ENCODE measurements at places on chromosomes 2 and 18.

GRCh38 chr18:34609986-34610648, 100.0 kb upstream of the DTNA start:
- DNase-seq, result no peak

GRCh38 chr2:54239427-54239826, 16.6 kb downstream of the TSPYL6 start:
- no peak for DNase-seq

GRCh38 chr2:168784993-168785392, 17.4 kb upstream of the NOSTRIN start:
- no peak for DNase-seq

DNA sequence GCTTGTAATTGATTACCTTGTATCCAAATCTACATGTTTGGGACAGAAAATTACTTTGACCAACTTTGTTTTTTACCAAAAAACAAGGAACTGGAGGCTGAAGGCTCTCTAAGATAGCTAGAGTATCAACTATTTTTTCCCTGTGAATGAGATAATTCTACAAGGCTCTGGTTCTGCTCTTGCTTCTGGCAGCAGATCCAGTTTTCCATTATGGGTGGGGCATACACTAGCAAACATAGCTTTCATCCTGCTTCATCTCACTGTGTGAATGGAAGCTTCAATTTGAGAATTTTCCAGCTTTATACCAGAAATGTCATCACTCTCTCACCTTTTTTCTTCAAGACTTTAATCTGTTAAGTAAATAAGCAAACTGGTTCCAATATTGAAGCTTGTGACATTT, 249.7 kb downstream of the RPRM start:
- no peak for DNase-seq

GRCh38 chr2:88097192-88097591, 29.6 kb downstream of the SMYD1 start:
- DNase-seq, result no peak

GRCh38 chr2:227608561-227609338, 5.9 kb downstream of the SCYGR3 start:
- DNase-seq, result peak; percentile 8

GRCh38 chr18:40874233-40874632, 1080.8 kb upstream of the PIK3C3 start:
- no peak for DNase-seq

DNA sequence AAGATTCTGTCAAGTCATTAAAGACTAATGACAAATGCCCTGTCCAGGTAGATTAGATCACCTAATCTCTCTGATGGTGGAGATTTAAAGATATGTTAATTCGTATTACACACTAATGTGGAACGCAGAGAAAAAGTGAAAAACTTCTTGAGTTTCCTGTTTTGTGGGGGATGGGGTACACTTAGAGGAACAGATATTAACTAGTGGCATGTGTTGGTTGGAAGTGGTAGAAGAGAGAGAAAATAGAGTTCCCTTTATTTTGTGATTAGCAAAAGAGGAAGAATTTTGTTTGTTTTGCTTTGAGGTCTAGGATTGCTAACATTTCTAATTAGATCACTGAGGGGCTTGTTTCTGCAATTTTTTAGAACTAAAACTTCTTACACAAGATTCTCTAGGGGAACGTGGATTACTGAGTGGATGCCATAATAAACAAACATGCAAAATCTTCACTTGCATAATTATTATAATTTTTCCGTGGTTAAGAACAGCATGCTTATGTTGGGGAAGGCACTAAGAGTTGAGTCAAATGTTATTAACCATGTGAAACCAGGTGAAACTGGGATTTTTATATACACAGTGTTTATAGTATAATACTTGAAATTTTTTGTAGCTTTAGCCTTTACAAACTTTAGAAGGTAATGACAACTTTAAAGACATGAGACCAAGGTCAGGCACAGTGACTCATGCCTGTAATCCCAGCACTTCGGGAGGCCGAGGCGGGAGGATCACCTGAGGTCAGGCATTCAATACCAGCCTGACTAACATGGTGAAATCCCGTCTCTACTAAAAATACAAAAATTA, 97.4 kb upstream of the STK17B start:
- DNase-seq, result no peak

DNA sequence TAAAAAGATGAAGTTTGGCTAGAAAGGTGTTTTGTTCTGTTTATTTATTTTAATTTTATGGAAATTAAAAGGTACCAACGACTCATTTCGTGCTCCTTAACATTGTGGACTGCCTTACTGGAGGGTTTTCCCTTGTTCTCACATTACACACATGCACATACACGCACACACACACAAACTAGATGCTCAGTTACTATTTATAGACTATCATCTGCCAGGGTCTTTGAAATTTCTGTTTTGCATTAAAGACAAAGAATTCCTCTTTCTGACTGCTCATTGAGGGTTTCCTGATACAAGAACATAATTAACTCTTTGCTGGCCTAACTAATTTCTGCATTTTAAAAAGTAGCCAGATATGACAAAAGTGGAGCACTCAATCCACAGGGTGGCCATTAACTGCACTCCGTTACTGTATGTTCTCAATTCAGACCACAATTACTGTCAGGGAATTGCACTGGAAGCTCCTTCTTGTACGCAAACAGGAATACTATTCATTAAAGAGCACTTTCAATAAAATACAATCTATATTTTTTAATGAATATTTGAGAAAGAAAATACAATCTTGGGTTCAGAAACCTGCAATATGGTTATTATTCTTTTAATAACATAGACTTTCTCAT, 366.9 kb upstream of the GALNT5 start:
- no peak for DNase-seq

GRCh38 chr2:111168528-111169239, 48.0 kb downstream of the BCL2L11 start:
- peak; percentile 68 for DNase-seq

DNA sequence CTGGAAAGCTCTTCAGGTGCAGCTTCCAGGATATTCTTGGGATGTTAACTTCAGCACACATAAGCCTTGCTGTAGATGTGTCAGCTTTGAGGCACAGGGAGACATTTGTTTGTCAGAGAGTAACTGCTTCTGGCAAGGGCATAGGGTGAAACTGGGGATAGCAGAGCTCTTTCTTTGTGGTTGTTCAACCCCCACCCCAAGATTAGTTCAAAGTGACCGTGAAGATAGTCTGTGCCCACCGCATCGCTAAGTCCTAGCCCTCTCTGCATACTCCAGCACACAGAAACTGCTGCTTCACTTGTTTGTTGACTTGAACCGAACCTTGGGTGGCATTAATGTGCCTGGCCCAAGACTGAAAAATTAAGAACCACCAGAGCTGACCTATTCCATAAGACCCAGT, 1.4 kb downstream of the SLC14A1 start:
- DNase-seq, result no peak

- DNase-seq, result no peak
These were observed 158.4 kb downstream of the FMNL2 start for GRCh38 chr2:152493417-152493816.

DNA sequence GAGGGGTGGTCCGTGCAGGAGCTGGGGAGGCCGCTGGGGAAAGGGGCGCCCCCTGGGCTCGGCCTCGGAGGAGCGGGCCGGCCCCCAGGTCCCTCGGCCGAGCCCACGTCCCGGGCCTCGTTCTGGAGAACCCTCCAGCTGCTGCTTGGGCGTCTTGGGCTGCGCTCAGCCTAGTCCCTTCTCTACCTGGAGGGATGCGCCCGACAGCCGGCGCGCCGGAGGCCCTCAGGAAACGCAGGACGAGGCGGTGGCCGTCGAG, 293 bp upstream of the D2HGDH start:
- DNase-seq, result no peak

- no peak for DNase-seq
These were observed 73.5 kb upstream of the SERTAD2 start for GRCh38 chr2:64727013-64727767.

- peak; percentile 85 for DNase-seq
These were observed 17.0 kb upstream of the CD8A start for GRCh38 chr2:86807468-86808275.

GRCh38 chr2:40271094-40271493, 180.8 kb downstream of the SLC8A1 start:
- DNase-seq, result no peak

DNA sequence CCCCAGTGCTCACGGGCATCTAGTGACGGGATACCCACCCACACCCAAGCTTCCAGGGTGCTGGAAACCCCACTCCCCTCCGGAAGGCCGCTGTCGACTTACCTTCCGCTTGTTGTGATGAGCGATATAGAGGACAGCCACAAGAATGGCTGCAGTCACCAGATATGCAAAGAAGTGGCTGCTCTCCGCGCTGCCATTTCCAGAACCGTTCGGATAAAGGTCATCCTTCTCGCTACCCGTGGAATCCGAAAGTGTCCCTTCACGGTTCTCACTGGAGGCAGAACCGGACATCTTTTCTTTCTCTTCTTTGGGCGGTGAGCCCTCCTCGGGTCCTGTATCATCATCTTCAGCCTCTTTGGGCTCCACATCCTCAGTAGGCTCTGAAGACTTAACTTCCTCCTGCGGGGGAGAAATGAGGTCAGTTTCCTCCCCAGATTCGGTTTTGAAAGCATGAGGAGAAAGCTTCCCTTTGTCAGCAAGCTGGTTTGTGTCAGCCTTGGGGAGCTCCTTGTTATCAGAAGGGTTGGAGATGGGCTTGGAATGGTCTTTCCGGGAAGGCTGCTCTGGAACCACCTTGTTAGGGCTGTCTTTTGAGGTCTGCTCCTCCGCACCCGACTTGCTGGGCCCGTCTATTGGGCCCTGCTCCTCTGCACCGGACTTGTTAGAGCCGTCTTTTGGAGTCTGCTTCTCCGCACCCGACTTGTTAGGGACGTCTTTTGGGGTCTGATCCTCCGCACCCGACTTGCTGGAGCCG, 1.2 kb downstream of the TGOLN2 start:
- DNase-seq, result peak; percentile 47

DNA sequence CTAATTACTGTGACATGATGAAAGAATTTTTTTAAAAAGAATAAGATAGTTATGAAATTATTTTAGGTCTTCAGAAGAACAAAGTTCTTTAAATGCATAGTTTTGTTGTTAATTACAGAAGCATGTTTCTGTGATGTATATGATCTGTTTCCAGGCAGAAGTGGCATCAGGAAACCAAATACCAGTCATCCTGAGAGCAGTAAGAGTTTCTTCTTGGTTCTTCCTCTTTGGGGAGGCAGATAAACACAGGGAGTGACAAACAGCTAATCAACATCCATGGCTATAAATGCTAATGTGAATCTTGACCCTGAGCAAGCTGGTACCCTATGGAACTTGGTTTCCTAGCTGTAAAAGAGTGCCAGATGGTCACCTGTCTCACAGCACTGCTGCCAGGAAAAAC, 29.2 kb downstream of the WIPF1 start:
- DNase-seq, result no peak

- no peak for DNase-seq
These were observed 51.2 kb upstream of the HS6ST1 start for GRCh38 chr2:128369602-128370467.

DNA sequence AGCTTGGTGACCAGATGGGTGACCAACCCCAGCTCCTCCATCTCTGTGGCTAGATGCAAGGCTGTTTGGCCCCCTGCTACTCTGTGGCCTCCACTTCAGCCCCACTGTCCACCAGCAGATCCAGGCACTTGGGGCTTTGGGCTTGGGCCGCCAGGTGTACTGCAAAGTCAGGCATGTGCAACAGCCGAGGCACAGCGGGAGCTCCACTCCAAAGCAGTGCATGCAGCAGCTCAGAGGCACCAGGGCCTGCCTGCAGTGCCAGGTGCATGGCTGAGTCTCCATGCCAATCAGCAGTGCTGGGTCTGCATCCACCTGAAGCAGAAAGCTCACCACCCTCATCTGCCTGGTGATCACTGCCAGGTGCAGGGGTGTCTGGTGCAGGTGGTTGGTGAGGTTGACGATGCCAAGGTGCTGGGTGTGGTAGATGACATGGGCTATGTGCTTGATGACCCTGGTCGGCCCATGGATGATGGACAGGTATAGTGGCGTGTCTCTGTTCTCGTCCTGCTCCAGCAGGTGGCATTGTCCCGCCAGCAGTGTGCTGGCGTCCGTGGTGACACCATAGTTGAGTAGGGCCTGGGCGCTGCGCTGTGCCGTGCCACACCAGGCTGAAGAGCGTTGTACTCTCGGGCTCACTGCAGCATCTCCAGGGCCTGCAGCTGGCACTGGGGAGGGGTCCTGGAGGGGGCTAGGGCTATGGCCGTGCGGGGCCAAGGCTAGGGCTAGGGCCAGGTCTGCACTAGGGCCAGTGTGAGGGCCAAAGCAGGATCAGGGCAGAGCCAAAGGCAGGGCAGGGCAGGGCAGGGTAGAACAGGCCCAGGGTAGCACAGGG, 1.0 kb upstream of the ANKRD62 start:
- DNase-seq, result no peak

DNA sequence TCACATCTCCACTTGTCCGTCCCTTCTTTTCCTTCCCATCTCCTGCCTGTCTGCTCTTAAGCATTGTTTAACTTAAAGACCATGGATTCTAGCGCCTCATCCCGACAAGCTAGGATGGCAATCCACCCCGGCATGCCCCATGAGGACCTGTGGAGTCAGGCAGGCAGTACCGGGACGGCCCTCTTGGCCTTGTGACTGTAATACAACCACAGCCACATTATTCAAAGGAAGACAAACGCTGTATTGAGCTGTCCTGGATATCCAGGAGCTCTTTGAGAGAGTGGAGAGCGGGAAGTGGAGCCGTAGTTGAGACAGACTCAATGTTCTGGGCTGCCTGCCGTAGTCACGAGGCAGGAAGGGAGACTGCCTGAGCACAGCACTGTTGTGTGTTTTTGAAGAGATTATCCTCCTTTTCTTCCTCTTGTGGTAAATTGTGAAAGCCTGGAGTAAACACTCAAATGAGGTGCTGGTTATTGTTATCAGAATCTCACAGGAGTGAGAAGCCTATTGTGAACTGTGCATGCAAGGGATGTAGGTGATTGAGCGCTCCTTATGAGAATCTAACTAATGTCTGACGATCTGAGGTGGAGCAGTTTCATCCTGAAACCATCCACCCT, 929.8 kb upstream of the CNTNAP5 start:
- no peak for DNase-seq

GRCh38 chr2:523698-524270, 153.4 kb downstream of the TMEM18 start:
- no peak for DNase-seq

All from stimulated activated naive CD8-positive, alpha-beta T cell treated with anti-CD3 and anti-CD28 coated beads, Interleukin-15, Interleukin-2, amounts not matched to agents 100 U/mL and 50 U/mL, for 24 hours (primary cell).